Mucosa of gallbladder (tissue), 1 donor: ENCODE measurements at places on chromosomes 3 and 15.

DNA sequence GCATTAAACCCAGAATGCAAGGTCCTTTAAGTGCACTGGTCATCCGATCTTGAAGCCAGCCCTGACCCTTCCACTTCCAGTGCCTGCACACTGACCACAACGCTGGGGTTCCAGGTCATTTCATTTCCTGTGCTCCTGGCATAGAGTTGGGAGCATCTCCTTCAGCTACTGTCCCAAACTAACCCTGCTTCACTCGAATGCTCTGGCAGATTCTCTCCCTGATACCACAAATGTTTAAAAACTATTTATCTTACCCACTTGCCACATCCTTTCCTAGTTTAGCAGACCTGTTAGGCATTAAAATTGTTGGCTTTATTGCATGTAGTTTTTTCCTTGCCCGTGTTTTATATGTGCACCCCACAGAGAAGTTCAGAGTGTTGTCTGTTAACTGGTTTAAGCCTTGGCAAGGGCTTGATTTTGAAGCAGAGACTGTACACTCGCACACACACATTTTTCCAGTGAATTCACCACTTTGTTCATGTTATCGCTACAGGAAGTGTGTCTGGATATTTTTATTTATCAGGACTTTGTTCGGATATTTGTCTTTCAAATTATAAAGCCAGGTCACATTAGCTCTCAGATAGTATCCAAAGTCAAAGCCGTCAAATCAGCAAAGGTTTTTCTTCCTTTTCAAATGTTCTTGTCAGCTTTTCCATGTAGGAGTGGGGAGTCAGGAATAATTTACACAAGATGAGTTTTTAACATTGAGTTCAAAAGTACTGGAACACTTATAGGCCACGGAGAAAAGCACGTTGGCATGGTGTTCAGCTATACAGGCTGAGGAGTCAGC, 77.3 kb downstream of the ABI3BP start:
- DNase-seq: no peak

GRCh38 chr3:42638339-42638842, 15.1 kb upstream of the ZBTB47 start:
- DNase-seq: no peak

- DNase-seq: no peak
Observed at GRCh38 chr15:96052154-96052553, 278.3 kb upstream of the NR2F2 start.

DNA sequence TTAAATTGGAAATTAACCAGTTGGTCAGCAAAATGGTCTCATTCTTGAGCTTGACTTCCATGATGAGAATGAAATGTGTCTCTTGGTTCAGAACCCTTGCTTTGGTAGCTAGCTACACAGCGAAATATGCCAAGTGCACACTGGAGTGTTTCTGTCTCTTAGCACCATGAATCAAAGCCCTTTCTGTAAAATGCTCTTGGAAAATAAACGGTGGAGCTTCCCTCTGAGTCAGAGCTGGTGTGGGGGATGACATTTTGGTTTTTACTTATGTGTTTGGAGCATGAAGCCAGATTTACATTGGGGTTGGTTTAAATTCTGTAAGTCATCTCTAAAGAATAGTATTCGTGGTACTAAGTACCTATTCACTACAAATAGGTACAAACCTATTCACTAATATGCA, 85.1 kb upstream of the NANOGP8 start:
- DNase-seq: no peak

GRCh38 chr3:187016639-187017345, 86.5 kb downstream of the ST6GAL1 start:
- DNase-seq: no peak

- no peak for DNase-seq
Observed at GRCh38 chr15:67690936-67691335, 134.4 kb upstream of the SKOR1 start.
